Myocyte (in vitro differentiated cells): ENCODE measurements at places on chromosomes 5 and 9. TPM values are rescaled to one million over a fixed set of nuclear protein-coding genes. Genes with fewer than 3 reads are reported as not detected.

Gene GSN
- 1,139 and 1,228 TPM in 2 replicates for total RNA-seq

Gene ADGRD2
- total RNA-seq, result not detected in 2 replicates

Gene SPATA9
- total RNA-seq, result 1.4 and 1.7 TPM in 2 replicates

Gene BSPRY
- not detected in 2 replicates for total RNA-seq

Gene C9orf57
- total RNA-seq, result not detected in 2 replicates

Gene TEK
- total RNA-seq, result 0.26 and 0.72 TPM in 2 replicates

Gene CDC25C
- total RNA-seq, result 0.05 and 0.16 TPM in 2 replicates
